ENCODE measurements at places on chromosomes 4 and X.

DNA sequence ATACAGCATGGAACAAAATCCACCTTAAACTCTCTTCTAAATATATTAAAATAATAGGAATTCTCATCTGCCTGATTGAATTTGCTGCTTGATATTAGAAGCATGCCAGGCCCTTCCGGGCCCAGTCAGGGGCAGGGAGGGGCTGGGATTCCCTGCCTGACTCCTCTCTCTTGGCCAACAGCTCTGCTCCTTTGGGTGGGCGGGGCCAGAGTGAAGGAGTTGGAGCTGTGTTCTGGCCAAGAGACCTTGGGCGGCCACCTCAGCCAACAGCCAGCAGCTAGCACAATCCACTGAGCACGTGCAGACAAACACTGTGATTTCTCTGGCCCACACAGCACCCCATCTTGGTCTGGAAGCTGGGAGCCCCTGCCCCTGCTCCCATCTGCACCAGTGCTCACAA is 140.3 kb downstream of the PJA1 start:
- H3K4me1 ChIP-seq, result no peaks in the 10 kb centered on the region
- H3K27me3 ChIP-seq, result no peaks in the 10 kb centered on the region
- H3K4me3 ChIP-seq, result no peak overlapping the region
- DNase-seq, result peak; percentile 66
- H3K27ac ChIP-seq, result no peak overlapping the region
- H3K36me3 ChIP-seq, result no peaks in the 10 kb centered on the region

GRCh38 chr4:100848841-100849240 is 331.0 kb upstream of the EMCN start:
- no peak overlapping the region for H3K27ac ChIP-seq
- no peak overlapping the region for H3K4me3 ChIP-seq
- H3K36me3 ChIP-seq, result no peaks in the 10 kb centered on the region
- H3K4me1 ChIP-seq, result no peaks in the 10 kb centered on the region

GRCh38 chr4:10296730-10297129 is 160.5 kb downstream of the ZNF518B start:
- no peak for DNase-seq
- no peak overlapping the region for H3K4me3 ChIP-seq
- no peaks in the 10 kb centered on the region for H3K4me1 ChIP-seq
- no peaks in the 10 kb centered on the region for H3K36me3 ChIP-seq

DNA sequence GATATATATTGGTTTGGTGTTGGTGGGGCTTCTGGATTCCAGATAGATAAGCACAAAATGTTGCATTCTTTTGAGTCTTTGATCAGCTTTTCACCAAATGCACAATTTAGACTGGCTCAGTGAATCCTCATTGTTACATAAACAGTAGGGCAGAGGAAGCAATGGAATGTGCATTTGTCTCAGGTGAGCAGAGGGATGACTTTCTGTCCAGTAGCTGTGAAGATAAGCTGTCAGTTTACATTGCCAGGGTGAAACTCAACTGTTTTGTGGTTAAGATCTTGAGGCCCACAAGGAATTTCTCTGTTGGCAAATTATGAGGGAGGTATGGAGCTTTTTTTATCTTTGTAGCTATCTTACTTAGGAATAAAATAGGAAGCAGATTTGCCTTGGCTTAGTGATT is 168.0 kb downstream of the GALNTL6 start:
- H3K4me3 ChIP-seq, result no peak overlapping the region
- no peak for DNase-seq

- no peaks in the 10 kb centered on the region for H3K27me3 ChIP-seq
- H3K36me3 ChIP-seq, result no peaks in the 10 kb centered on the region
- H3K4me3 ChIP-seq, result no peak overlapping the region
Measured at GRCh38 chr4:174657472-174657871, 135.2 kb upstream of the HPGD start.

GRCh38 chrX:17082831-17083230 is 136.4 kb downstream of the REPS2 start:
- DNase-seq, result no peak
- no peaks in the 10 kb centered on the region for H3K4me1 ChIP-seq
- no peak overlapping the region for H3K4me3 ChIP-seq
- no peaks in the 10 kb centered on the region for H3K36me3 ChIP-seq
- no peak overlapping the region for H3K27ac ChIP-seq
- H3K27me3 ChIP-seq, result no peaks in the 10 kb centered on the region

GRCh38 chrX:112233164-112233563 is 150.6 kb upstream of the TRPC5 start:
- H3K4me1 ChIP-seq, result no peaks in the 10 kb centered on the region
- no peak for DNase-seq
- no peaks in the 10 kb centered on the region for H3K36me3 ChIP-seq
- no peak overlapping the region for H3K4me3 ChIP-seq

DNA sequence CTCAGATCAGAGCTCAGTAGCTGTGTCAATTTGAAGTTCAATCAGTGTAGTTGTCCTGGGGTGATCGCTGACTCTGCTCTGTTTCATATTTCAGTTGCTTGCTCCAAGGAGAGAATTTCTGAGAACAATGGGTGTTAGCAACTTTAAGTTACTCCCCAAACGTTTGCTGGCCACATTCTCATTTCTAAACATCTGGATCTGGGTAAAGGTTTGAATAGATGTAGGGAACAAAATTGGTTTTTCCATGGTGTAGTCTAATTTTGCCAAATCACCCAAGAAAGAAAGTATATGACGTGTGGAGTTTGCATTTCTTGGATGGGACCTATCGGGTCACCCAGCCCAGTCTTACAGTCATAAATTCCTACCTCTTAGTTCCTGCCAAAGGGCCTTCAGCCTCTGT is 103.7 kb downstream of the AKAP4 start:
- H3K27ac ChIP-seq, result no peak overlapping the region
- no peak overlapping the region for H3K4me3 ChIP-seq
- H3K4me1 ChIP-seq, result peaks cover 6% of the 10 kb centered on the region

- no peaks in the 10 kb centered on the region for H3K4me1 ChIP-seq
- no peaks in the 10 kb centered on the region for H3K27me3 ChIP-seq
- no peaks in the 10 kb centered on the region for H3K36me3 ChIP-seq
- no peak overlapping the region for H3K4me3 ChIP-seq
- no peak overlapping the region for H3K27ac ChIP-seq
Measured at GRCh38 chrX:110746014-110746413, 49.6 kb downstream of the CHRDL1 start.

- H3K4me1 ChIP-seq, result peaks cover 12% of the 10 kb centered on the region
Measured at GRCh38 chr4:88985088-88985773, 71.8 kb downstream of the FAM13A start.

GRCh38 chr4:156242390-156242789 is 288.7 kb upstream of the CTSO start:
- H3K36me3 ChIP-seq, result no peaks in the 10 kb centered on the region
- no peak overlapping the region for H3K27ac ChIP-seq
- no peaks in the 10 kb centered on the region for H3K4me1 ChIP-seq
- no peaks in the 10 kb centered on the region for H3K27me3 ChIP-seq
- no peak for DNase-seq
- no peak overlapping the region for H3K4me3 ChIP-seq

DNA sequence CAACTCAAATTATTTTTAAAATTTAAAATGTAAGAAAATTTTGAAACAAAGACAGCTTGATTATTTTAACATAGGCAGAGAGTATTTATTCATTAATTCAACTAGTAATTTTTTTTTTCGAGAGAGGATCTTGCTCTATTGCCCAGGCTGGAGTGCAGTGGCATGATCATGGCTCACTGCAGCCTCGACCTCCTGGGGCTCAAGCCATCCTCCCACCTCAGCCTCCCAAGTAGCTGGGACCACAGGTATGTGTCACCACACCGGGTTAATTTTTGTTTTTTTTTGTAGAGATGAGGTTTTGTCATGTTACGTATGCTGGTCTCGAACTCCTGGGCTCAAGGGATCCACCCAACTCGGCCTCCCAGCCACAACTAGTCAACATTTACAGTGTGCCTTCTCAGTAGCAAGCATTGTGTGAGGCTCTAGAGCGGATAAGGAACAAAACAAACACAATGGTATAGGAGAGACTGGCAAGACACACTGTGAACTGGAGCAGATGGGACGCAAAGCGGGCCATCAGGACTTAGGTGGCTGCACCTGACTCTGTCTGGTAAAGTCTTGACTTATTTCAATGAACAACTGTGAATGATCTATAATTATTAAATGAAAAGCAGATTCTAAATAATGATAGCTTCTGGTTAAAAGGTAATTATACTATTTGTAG is 21.6 kb downstream of the SETD7 start:
- H3K36me3 ChIP-seq, result no peaks in the 10 kb centered on the region
- H3K4me1 ChIP-seq, result peaks cover 23% of the 10 kb centered on the region
- peak overlapping the region; percentile 13 for H3K27ac ChIP-seq
- H3K27me3 ChIP-seq, result no peaks in the 10 kb centered on the region

DNA sequence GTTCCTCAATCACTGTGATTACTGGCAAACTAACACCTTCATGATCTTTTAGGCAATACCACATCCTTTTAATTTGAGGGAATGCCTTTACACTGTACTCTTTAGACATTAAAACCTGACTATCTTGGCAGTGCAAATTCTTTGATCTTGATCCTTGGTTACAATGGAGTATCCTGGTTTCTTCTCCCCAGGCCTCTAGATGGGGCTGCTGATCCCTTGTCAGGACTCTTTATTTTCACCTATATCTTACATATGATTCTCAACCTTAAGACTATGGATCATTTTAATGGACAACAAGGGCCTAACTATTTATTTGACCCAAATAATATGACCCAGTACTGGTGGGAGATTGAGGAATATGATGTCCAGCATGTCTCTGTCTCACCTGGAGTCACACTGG is 1005.5 kb upstream of the INTU start:
- H3K27me3 ChIP-seq, result no peaks in the 10 kb centered on the region
- H3K4me3 ChIP-seq, result no peak overlapping the region
- no peak overlapping the region for H3K27ac ChIP-seq
- no peaks in the 10 kb centered on the region for H3K4me1 ChIP-seq
- no peaks in the 10 kb centered on the region for H3K36me3 ChIP-seq

GRCh38 chr4:70505151-70505748 is 13.1 kb upstream of the AMTN start:
- no peaks in the 10 kb centered on the region for H3K36me3 ChIP-seq
- H3K27ac ChIP-seq, result no peak overlapping the region
- no peak overlapping the region for H3K4me3 ChIP-seq
- DNase-seq, result peak; percentile 45
- H3K27me3 ChIP-seq, result no peaks in the 10 kb centered on the region

DNA sequence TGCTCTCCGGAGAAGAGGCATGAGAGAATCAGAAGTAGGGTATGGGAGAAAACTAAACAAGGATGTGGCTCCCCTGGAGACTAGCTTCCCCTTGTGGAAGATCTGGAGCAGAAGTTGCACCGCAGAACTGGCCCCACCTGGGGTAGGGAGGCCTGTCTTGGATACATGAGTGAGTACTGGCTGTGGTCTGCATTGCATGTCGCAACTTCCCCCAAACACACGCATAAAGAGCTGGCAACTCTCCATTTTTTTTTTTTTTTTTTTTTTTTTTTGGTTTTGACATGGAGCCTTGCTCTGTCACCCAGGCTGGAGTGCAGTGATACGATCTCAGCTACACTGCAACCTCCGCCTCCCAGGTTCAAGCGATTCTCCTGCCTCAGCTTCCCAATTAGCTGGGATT is 119.9 kb downstream of the EGF start:
- H3K27me3 ChIP-seq, result no peaks in the 10 kb centered on the region
- H3K36me3 ChIP-seq, result no peaks in the 10 kb centered on the region
- DNase-seq, result no peak
- H3K4me3 ChIP-seq, result no peak overlapping the region
- no peaks in the 10 kb centered on the region for H3K4me1 ChIP-seq

GRCh38 chr4:174107746-174108354 is 175.6 kb downstream of the FBXO8 start:
- no peaks in the 10 kb centered on the region for H3K36me3 ChIP-seq
- no peak overlapping the region for H3K27ac ChIP-seq
- H3K4me3 ChIP-seq, result no peak overlapping the region
- H3K4me1 ChIP-seq, result no peaks in the 10 kb centered on the region
- no peaks in the 10 kb centered on the region for H3K27me3 ChIP-seq

- no peak for DNase-seq
- no peak overlapping the region for H3K4me3 ChIP-seq
- H3K27me3 ChIP-seq, result no peaks in the 10 kb centered on the region
- H3K4me1 ChIP-seq, result no peaks in the 10 kb centered on the region
Measured at GRCh38 chr4:55158957-55159356, 33.6 kb upstream of the KDR start.

DNA sequence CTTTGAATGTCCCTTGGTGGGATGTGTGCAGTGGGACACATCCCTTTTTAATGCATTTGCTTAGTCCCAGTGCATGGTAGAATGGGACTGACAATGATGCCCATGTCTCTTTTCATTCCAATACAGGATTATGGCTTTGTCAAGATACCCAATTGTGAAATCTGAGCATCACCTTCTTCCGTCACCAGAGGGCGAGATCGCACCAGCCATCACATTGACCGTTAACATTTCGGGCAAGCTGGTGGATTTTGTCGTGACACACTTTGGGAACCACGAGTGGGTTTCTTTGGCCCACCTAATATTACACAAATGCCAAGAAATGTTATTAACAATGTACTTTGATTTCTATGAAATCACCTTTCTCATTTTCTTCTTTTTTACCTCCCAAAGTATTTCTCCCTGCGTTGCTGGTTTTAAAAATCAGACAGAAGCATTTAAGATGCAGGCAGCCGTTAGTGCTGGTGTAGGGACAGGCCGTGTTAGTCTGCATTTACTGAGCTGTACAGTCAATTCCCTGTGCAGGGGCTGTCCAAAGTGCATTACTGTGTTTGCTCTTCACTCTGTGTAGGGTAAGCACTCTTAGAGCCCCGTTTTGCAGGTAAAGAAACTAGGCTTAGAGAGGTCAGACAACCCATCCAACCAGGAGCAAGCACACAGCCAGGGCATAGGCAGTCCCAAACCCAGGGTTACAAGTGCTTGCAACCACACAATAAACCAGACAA is 46.5 kb downstream of the CWH43 start:
- no peaks in the 10 kb centered on the region for H3K36me3 ChIP-seq
- no peaks in the 10 kb centered on the region for H3K27me3 ChIP-seq
- no peaks in the 10 kb centered on the region for H3K4me1 ChIP-seq
- no peak for DNase-seq
- no peak overlapping the region for H3K27ac ChIP-seq

DNA sequence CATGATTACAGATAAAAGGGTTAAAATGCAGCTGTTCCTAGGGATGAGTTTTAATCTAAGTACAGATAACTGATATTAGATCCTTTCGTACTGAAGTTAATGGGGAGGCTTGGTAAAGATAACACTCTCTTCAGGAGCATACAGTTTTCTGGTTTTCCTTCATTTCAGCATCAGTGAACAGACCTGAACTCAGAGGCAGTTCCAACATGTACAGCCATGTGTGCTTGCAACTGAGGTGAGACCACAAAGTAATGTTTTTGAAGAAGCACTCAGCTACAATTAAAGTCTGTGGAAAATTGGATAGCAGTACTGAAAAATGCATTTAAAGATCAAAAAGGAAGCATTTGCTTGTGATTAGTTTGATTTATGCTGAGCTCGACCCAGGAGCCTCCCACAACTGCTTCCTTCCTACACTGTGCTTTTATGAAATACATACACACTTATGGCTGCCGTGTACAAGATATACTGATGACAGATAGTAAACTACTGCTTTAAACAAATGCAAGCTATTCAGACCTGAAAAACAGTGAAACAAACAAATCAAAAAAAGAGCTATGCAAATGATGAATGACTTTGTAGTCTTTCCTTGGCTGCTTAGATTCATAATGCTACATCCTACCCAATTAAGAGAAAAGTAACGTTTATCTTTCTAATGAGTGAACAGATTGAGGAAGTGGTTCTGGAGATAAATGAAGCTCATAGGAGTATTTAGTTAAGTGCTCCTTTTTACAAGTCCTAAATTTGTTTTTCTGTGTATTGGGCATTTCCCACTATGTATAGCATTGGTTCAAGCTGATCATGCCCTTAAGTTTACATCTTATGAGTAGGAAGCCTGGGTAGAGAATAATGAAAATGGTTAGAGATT is 68.4 kb downstream of the PDLIM5 start:
- peaks cover 27% of the 10 kb centered on the region for H3K4me1 ChIP-seq
- no peak overlapping the region for H3K27ac ChIP-seq
- no peaks in the 10 kb centered on the region for H3K27me3 ChIP-seq
- DNase-seq, result no peak

Data from body of pancreas (tissue), 4 donors.